ENCODE measurements at places on chromosomes 11 and 22.

DNA sequence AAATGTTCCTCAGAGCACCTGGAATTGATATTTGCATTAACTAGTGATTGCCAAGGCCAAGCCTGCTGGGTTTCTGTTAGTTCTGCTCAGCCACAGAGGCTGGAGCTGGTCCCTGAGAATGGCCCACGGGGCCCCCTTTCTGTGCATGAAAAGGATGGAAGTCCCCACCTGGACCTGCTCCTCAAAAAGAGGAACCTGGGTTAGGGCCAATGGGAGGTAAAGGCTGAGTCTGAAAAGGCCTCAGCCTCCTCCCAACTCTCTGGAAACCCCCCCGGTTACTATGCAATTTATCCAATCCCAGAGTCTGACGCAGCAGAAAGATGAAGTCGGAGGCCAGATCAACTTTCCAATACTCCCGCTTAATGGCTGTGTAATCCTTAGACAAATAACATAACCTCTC lies 6.8 kb upstream of the CREB3L1 start:
- DNase-seq, result no peak

DNA sequence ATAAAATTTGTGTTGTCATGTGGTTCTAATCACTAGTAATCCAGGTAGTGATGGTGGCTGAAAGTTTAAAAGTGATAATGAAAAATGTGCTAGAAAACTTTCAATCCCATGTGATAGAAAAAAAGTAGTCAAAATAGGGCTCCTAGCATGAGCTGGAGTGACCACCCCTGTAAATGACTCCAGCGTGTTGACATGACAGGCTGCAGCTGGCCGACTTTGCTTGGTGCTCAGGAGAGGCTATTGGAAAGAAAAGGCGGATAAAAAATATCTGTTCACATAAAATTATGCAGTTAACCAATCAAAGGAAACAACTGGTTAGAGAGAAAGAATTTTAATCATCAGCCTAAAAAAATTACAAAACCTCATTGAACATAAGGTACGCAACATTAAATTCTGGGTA lies 16.9 kb upstream of the MTCH2 start:
- DNase-seq, result no peak

DNA sequence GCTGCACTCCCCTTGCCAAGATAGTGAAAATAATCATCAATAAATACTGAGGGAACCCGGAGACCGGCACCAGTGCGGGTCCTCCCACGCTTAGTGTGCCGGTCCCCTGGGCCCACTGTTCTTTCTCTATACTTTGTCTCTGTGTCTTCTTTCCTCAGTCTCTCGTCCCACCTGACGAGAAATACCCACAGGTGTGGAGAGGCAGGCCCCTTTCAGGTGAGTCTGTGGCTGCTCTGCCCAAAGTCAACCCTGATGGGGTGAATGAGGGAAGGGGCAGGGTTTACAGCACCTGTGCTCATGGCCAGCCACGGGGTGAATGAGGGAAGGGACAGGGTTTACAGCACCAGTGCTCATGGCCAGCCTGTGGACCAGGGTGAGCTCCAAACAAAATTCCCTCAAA lies 4.7 kb downstream of the BET1L start:
- no peak for DNase-seq

GRCh38 chr11:76752321-76753143 lies 30.6 kb upstream of the TSKU start:
- DNase-seq, result no peak

GRCh38 chr22:39290724-39291161 lies 28.7 kb downstream of the RPL3 start:
- no peak for DNase-seq

DNA sequence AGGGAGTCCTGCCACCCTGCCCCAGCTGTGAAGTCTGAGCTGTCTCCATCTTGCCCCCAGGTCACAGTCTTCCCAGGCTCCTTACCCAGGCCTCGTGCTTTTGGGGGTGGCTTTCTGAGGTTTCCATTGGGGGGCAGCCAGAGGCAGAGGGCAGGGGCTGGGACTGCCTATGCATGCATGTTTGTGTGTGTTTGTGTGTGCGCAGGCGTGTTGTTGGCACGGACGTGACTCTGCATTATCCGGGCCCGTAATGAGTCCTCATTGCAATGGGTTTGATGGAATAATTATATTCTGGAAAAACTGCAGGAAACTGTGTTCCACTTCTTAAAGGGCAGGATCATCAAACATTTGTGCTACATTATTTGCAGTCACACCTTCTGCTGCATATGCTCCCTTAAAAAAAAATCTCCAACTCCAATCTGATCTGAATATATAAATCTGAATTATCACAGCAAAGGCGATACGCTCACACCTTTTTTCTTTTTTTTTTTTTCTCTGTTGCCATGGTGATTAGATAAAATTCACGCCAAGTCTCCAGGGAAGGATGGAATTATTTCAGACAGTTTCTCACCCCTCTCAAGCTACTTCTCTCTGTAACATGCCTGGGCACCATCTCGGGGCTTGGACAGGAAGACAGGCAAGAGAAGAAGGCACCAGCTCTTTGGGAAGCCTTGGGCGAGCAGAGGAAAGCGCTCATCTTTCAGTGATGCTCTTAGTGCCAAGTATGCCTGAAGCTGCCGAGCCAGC lies 45.9 kb downstream of the DSCAML1 start:
- DNase-seq, result no peak

DNA sequence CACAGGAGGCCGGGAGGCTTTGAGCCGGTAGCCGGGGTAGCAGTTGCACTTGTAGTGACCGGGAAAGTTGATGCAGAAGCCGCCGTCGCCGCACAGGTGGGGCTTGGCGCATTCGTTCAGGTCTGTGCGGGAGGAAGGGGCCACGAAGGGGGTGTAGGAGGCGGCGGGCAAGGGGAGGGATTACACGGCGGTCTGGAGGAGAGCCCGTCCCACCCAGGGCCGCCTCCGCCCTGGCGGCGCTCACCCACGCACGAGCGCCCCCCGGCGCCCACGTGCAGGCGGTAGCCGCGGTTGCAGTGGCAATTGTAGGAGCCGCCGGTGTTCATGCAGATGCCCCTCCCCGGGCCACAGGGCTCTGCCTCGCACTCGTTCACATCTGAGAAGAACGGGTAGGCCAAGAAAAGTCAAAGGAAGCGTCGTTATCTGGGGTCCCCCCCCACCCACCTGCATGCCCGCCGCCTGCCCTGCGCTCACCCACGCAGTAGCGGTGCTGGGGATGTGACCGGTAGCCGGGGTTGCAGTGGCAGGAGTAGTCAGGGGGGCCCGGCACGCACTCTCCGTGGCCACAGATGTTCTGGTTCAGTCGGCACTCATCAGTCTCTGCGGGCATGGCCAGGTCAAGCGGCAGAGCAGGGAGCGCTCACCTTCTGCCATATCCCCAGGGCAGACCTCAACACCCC lies 10.6 kb downstream of the LTBP3 start:
- no peak for DNase-seq

- DNase-seq, result no peak
These were observed 46.6 kb downstream of the OTOG start for GRCh38 chr11:17593466-17594245.

- DNase-seq, result no peak
These were observed 379 bp upstream of the RAB38 start for GRCh38 chr11:88175569-88176075.

GRCh38 chr11:128151338-128151737 lies 436.0 kb downstream of the ETS1 start:
- DNase-seq, result no peak

DNA sequence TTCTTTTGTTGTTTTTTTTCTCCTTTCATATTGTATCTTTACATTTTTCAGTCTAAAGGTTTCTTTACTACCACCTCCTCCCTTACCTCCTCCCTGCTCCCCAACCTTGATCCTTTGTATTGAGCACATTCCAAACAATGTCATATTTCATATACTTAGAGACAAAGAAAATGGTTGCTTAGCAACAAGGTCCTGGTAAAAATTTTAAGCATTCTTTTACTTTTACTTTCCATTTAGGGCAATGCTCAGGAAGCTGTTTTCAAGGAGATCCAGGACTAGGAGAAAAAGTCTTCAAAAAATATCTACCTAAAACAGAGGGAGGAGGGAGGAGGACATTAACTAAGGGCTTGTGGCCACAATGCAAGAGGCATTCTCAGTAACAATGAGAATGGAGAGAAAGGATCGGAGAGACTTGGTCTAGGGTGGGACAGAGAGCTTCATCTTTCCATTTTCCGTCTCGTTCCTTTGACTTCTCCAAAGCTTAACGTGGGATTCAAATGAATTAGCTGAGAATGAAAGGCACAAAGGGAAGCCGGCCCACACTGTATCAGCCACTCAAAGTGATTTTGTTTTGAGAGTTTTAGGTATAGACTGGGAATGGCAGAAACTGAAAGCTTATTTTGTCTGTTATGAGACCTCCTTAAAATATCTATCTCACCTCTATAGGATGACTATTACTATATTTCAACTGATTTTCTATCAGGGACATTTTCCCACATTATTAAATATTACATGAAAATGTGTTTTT lies 455.7 kb downstream of the RAB38 start:
- DNase-seq, result no peak

DNA sequence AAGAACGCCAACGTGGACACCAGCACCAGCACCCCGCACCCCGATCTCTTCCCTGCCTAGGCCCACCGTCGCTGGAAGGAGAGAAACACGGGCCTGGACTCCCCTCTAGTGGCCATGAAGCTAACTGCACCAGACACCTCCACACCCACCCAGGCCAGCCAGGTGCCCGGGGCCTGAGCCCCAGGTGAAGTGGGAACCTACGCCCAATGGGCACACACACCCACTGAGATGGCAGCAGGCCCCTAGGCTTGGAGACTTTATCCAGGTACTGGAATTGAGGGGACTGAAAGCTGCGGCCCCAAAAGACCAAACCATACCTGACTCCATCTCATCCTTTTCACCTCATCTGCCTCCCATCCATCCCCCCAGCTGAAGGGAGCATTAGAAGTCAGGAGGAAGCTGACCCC lies 81.0 kb downstream of the BUD13 start:
- DNase-seq, result no peak

GRCh38 chr11:20934516-20934915 lies 265.1 kb downstream of the NELL1 start:
- DNase-seq, result no peak

- no peak for DNase-seq
These were observed 131.1 kb downstream of the RASSF10 start for GRCh38 chr11:13140028-13140870.

GRCh38 chr11:9745411-9746211 lies 81.7 kb downstream of the SWAP70 start:
- DNase-seq, result no peak

DNA sequence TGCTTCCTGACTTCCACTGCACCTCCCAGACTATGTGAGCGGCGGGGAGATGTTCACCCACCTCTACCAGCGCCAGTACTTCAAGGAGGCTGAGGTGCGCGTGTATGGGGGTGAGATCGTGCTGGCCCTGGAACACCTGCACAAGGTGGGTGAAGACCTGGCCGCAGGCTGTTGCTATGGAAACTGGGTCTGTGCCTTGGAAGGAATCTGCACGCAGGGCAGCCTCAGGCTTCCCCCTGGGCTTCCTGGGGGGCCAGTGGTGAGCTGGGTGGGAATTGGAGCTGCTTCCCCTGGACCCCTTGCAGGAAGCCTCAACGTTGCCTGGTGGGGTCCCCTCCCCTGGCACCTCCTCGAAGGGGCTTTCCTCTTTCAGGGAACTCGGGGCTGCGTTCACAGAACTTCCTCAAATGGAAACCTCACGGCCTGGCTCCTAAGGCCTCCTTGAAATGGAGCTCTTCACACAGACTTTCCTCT lies 1.5 kb downstream of the RPS6KA4 start:
- no peak for DNase-seq

DNA sequence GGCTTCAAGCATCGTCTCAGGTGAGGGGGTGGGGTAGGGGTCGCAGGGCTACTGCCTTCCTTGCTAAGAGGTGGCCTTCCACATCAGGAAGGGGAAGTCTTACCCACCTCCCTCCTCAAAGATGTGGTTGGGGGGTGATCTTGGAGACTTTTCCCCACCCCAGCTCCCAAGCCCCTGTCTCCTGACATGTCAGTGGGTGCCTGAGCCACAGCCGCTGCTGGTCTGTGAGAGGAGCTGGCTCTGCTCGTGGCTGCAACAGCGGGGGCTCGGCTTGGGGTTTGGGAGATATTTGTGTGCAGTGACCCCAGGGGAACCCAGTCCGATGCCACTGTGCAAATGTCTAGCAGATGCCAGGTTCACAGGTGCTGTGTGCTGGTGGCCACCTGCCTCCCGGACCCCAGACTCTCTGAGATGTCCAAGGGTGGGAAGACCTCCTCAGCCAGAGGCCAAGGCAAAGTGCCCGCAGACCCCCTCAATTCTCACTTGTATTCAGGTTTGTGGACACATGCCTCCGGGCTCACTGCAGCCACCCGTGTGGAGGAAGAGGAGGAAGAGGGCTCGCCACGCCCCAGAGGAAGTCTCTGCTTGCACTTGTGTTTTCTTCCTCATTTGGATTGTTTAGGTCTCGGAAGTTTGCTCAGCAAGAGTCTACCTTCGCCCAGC lies 1.9 kb downstream of the KCNQ1 start:
- no peak for DNase-seq

DNA sequence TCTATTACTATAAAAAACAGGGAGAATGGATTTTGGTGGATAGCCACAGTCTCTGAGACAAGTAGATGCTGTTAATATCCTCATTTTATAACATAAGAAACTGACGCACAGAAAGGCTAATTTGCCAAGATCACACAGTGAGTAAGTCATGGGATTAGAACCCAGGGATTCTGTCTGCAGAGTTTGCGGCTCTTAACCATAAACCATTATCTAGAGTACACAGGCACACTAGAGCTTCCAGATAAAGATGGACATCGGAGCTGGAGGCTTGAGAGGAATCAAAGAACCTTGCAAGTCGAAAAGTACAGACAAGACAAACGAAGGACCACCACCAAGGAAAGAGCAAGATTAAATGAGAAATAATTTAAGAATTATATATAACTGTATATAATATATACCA lies 11.3 kb downstream of the LGALS12 start:
- no peak for DNase-seq

DNA sequence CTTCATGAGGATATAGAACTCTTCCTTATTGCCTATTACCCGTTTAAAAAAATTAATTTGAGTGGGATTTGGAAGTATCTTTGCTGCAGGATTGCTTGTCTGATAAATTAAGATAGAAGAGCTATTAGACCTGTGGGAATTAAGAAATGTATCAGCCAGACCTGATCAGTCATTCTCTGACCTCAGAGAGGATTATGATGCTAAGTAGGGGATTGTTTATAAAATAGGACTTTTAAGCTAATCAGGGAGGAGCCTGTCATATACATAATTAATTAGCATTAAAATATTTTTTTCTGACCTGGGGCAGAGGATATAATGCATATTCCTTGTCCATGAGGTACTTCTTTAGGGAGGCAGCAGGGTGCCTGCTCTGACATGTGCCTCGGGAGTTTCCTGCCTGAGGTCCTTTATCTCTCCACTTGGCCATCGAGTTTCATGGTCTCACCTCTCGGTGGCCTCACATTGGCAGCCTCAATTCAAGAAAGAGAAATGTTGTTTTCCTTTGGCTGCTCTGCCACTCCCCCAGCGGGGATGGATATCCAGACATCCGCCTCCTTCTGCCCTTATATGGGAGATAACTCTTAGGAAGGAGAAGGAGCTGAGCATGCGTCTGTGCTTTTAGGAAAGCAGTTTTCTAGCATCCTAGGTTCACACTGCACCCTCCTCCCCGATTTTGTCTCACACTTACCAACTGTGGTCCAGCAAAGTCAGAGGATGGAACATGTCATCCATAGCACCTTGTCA lies 41.1 kb downstream of the DIXDC1 start:
- no peak for DNase-seq

- DNase-seq, result no peak
These were observed 66.6 kb upstream of the PRODH start for GRCh38 chr22:19002684-19003038.

- no peak for DNase-seq
These were observed 60.4 kb downstream of the CTTN start for GRCh38 chr11:70458736-70459135.
